ENCODE measurements at places on chromosomes 6 and 20. TPM values are rescaled to one million over a fixed set of nuclear protein-coding genes. Genes with fewer than 3 reads are reported as not detected.
A peak's percentile ranks its signal among the peaks of the same experiment; 100 is the strongest.

DNA sequence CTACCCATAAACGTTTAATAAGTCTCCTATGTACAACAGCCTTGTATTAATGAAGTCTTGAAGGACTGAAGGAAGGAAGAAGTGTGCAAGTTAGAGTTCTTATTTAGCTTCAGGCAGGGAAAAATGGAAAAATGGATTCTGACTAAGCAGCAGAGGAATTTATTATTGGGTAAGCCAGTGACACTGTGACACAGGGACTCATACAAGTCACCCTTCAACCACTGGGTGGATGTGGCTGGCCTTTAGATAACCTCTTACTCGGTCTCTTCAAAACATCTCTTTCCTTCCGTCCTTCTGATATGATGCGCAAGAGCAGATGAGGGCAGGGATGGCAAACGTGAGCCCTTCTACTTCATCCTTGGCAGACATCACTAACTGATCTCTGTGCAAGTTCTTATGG lies 145.6 kb downstream of the DHX35 start:
- H3K4me3 ChIP-seq: no peak overlapping the region
- H3K27me3 ChIP-seq: no peaks in the 10 kb centered on the region
- DNase-seq: no peak
- no peaks in the 10 kb centered on the region for H3K36me3 ChIP-seq

- no peak overlapping the region for H3K4me3 ChIP-seq
- no peaks in the 10 kb centered on the region for H3K27me3 ChIP-seq
- peak overlapping the region; percentile 77 for H3K27ac ChIP-seq
- no peaks in the 10 kb centered on the region for H3K36me3 ChIP-seq
- H3K4me1 ChIP-seq: peaks cover 15% of the 10 kb centered on the region
Observed at GRCh38 chr6:111663692-111664564, 58.2 kb upstream of the TRAF3IP2 start.

DNA sequence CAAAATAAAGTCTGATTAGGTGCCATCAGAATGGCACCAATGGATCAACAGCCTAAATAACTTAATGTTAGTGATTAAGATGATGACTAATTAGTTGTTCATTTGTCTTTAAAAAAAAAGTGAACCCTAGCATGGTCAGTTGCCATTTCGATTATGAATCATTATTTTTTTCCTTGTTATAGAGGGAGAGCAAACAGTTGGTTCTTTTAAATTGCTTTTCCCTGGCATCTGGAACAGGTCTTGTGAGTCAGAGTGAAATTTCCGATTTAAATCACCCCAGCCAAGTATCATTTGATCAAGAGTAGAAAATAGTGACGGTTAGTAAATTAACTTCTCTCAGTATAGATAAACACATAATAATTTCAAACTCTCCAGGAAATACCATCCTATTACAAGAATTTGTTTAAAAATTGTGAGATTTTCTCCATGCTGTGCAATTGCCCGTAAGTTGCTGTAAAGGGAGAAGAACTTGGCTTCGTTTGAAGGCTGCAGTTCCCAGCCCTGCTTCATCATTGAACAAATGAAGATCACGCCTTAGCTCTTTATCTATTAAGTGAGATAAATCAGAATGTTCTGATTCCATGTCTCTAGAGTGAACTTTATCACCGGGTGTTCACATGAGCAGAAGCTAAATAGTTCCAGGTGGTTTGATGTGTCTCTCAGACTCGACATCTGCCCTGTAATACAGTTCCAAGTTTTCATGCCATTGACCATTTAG lies 741.3 kb downstream of the DOK5 start:
- DNase-seq: no peak
- no peak overlapping the region for H3K27ac ChIP-seq
- no peak overlapping the region for H3K4me3 ChIP-seq

DNA sequence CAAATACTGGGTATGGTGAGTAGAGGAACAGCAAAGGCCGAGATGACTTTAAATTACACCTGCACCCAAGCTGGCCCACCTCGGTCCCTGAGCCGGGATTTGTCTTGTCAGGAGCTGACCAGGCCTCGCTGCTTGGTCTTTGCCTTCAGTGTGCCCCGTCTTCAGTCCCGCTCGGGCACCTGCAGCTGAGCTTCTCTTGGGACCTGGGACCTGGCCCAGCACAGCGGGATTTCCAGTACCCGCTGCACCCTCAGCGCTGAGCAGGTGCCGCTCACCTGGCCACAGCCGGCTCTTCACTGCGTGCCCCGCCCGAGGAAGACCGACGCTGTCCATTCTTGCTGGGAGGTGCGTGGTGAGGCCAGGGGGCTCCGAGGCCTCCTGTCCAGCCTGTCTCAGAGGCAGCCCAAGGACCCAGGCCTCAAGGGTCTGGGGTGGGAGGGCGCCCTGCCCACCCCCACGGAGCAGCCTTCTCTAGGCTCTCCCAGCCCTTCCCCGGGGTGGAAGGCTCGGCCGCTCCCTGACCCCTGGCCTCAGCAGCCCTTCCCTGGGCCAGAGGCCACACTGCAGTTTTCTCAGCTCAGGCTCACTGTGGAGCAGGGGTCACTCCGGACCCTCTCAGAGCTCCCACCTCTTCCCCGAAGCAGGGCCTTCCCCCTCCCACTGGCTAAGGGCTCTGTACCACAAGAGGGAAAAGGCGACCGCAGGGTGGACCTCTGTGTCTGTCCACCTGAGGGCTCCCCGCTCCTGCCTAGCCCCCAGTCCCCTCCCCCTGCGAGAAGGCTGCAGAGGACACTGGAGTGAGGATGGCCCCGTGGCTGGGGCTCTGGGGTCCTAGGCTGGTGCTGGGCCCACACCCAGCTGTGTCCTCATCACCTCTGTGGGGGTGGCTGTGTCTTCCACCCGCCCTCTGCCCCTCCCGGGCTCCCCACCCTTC lies 119.3 kb downstream of the RNASET2 start:
- H3K27me3 ChIP-seq: no peaks in the 10 kb centered on the region
- no peak for DNase-seq
- H3K36me3 ChIP-seq: no peaks in the 10 kb centered on the region
- no peaks in the 10 kb centered on the region for H3K4me1 ChIP-seq
- no peak overlapping the region for H3K27ac ChIP-seq

- no peaks in the 10 kb centered on the region for H3K27me3 ChIP-seq
- H3K4me1 ChIP-seq: no peaks in the 10 kb centered on the region
- H3K27ac ChIP-seq: no peak overlapping the region
Observed at GRCh38 chr20:38272398-38272797, 11.9 kb upstream of the KIAA1755 start.

KCNG1 gene
- 109 TPM for total RNA-seq

- H3K4me3 ChIP-seq: no peak overlapping the region
- no peaks in the 10 kb centered on the region for H3K27me3 ChIP-seq
- no peaks in the 10 kb centered on the region for H3K4me1 ChIP-seq
Observed at GRCh38 chr6:161370880-161371279, 97.0 kb upstream of the AGPAT4 start.

KIFC1 gene
- total RNA-seq: 1.8 TPM

DNA sequence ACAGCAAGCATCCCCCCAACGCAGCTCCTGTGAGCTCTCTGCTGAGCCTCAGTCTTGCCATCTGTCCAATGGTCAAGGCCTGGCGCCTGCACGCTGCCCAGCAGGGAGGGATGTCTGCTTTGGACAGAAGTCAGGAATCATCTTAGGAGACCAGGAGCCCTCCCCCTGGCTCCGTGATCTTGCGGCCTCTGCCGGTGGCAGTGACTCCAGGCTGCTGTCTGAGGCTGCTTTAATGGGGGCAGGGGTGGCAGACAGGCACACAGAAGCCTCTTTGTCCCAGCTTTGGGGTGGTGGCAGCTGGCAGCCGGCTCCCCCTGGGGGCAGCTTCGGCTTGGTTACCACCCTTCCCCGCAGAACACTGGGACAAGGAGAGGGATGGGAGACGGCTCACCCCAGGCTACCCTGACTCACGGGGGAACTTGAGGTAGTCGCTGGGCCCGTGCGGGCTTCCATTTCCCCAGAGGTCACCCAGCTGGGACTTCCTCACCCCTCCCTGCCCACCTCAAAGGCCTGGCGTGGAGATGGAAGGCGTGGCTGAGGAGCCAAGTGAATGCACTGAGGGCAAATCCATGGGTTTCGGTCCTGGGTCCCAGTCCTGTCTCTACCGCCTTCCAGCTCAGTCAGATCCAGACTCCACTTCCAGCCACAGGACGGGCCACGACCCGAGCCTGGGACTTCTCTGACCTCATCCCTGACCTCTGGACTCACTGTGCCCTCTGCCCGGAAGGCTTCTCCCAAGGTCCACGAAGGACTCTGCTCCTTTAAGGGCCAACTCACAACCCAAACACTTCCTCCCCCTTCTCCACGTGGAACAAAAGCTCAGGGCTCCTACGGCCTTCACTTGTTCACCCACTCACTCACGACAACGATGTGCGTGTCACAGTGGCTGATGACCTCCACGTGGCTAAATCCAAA lies 14.8 kb downstream of the PEDS1 start:
- H3K27ac ChIP-seq: peak overlapping the region; percentile 52
- no peak overlapping the region for H3K4me3 ChIP-seq
- H3K4me1 ChIP-seq: no peaks in the 10 kb centered on the region
- H3K27me3 ChIP-seq: no peaks in the 10 kb centered on the region
- DNase-seq: no peak
- H3K36me3 ChIP-seq: no peaks in the 10 kb centered on the region

- no peak overlapping the region for H3K27ac ChIP-seq
- H3K4me3 ChIP-seq: no peak overlapping the region
- no peak for DNase-seq
- H3K4me1 ChIP-seq: no peaks in the 10 kb centered on the region
- H3K36me3 ChIP-seq: no peaks in the 10 kb centered on the region
Observed at GRCh38 chr6:15827496-15828255, 164.8 kb upstream of the DTNBP1 start.

GRCh38 chr20:24777746-24778145 lies 171.3 kb upstream of the CST7 start:
- no peak overlapping the region for H3K27ac ChIP-seq
- H3K27me3 ChIP-seq: no peaks in the 10 kb centered on the region
- no peaks in the 10 kb centered on the region for H3K36me3 ChIP-seq
- no peak overlapping the region for H3K4me3 ChIP-seq
- H3K4me1 ChIP-seq: no peaks in the 10 kb centered on the region
- DNase-seq: no peak

TFAP2D gene
- total RNA-seq: not detected

RNF39 gene
- 0.83 TPM for total RNA-seq

DNA sequence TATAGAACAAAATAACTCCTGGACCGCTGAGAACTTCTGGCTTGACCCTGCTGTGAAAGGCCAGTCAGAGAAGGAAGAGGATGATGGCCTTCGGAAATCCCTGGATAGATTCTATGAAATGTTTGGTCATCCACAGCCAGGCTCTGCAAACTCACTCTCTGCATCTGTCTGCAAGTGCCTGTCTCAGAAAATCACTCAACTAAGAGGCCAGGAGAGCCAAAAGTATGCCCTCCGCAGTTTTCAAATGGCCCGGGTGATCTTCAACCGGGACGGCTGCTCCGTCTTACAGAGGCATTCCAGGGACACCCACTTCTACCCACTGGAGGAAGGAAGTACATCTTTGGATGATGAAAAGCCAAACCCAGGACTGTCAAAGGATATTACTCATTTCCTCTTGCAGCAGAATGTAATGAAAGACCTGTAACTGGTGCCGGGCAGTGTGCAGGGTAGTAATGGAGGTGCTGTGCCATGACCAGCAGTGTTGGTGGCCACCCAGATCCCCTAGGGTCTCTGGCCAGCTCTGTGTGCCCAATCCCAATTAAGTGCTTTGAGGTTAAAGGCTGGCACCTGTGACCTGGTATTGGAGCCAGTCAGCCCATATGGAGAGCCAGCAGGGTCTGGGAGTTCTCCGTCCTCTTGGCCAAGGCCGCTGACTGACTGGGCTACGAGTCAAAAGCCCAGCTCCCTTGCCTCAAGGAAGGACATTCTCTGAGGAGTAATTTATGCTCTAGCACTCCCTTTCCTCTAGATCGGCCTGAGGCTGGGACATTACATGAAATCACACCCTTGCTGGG lies 87.1 kb downstream of the TRMT6 start:
- no peaks in the 10 kb centered on the region for H3K4me1 ChIP-seq
- no peak overlapping the region for H3K27ac ChIP-seq
- no peak overlapping the region for H3K4me3 ChIP-seq
- H3K36me3 ChIP-seq: no peaks in the 10 kb centered on the region
- DNase-seq: peak; percentile 15
- H3K27me3 ChIP-seq: no peaks in the 10 kb centered on the region

DNA sequence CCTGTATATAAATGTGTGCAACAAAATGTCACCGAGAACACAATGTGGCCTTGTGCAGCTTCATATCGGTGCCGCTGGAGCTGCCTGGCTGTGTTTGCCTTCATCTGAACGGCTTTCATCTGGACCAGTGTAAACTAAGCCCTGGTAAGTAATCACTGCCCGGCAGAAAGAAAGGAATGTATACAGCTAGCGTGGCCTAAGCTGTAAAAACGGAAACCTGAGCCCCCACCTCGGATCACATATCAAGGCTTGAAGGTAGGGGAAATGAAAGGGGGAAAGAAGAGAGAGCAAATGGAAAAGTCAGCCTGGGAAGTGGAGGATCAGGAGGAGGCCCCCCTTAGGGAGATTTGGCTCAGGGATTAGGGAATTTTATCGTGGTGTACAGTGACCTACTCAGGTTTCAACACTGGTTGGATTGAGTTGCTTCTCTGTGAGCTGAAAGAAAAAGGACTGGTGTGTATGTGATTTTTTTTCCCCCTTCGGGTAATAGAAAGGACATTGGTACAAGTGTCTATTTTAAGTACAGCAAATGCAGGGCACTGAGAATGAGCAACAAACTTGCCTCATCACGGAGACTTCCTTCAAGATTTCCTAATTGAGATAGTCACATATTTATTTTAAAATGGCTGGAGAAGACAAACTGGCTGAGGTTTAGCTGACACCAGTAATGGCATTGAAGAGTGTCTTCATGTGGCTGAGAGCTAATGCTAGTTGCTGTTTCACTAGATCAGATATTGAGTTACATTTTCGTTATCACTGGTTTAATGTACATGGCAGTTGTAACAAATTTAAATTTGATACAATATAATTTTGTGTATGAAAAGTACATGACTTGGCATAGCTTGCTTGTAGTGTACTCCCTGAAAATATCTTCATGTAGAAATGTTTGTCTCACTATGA lies 3.5 kb downstream of the SOBP start:
- peak overlapping the region; percentile 66 for H3K4me3 ChIP-seq
- DNase-seq: no peak
- H3K36me3 ChIP-seq: no peaks in the 10 kb centered on the region
- no peaks in the 10 kb centered on the region for H3K4me1 ChIP-seq
- H3K27ac ChIP-seq: peak overlapping the region; percentile 62

- no peaks in the 10 kb centered on the region for H3K36me3 ChIP-seq
- H3K4me1 ChIP-seq: no peaks in the 10 kb centered on the region
- H3K27me3 ChIP-seq: no peaks in the 10 kb centered on the region
- peak; percentile 81 for DNase-seq
- H3K27ac ChIP-seq: peak within 1 kb of the TSS; percentile 87
Observed at GRCh38 chr20:3172933-3173609, at the start of gene LZTS3. TSS of gene LZTS3 (minus strand) at chr20:3173549. CDS start at chr20:3167163, 6,386 bp downstream.

TMX4 gene
- total RNA-seq: 76.0 TPM

GRCh38 chr6:5116243-5116991 lies 31.3 kb downstream of the PPP1R3G start:
- H3K27me3 ChIP-seq: no peaks in the 10 kb centered on the region
- no peaks in the 10 kb centered on the region for H3K36me3 ChIP-seq
- H3K27ac ChIP-seq: no peak overlapping the region
- DNase-seq: no peak
- no peak overlapping the region for H3K4me3 ChIP-seq

PTK6 gene
- under 0.01 TPM for total RNA-seq

SSTR4 gene
- total RNA-seq: not detected

- no peak overlapping the region for H3K27ac ChIP-seq
- H3K4me1 ChIP-seq: no peaks in the 10 kb centered on the region
- H3K4me3 ChIP-seq: no peak overlapping the region
- H3K36me3 ChIP-seq: no peaks in the 10 kb centered on the region
- H3K27me3 ChIP-seq: no peaks in the 10 kb centered on the region
Observed at GRCh38 chr20:62296724-62297448, 5.9 kb upstream of the ADRM1 start.

DLK2 gene
- not detected for total RNA-seq

CPNE5 gene
- total RNA-seq: 11.5 TPM

OSBPL2 gene
- total RNA-seq: 55.9 TPM
